ENCODE measurements at places on chromosomes 4 and X.

GRCh38 chr4:100833906-100834305, 316.1 kb upstream of the EMCN start:
- DNase-seq = no peak

GRCh38 chr4:1992468-1993168, 16.2 kb downstream of the NELFA start:
- no peak for DNase-seq

GRCh38 chrX:630612-631496, at the start of gene SHOX:
Gene SHOX, plus strand, starts transcription at chrX:630791. Its CDS starts 107 bp downstream, at chrX:630898.
- DNase-seq = no peak

- DNase-seq = no peak
These were observed 8.8 kb downstream of the WDR13 start for GRCh38 chrX:48606091-48606490.

- DNase-seq = no peak
These were observed 1133.9 kb downstream of the SH3BGRL start for GRCh38 chrX:82335772-82336171.

DNA sequence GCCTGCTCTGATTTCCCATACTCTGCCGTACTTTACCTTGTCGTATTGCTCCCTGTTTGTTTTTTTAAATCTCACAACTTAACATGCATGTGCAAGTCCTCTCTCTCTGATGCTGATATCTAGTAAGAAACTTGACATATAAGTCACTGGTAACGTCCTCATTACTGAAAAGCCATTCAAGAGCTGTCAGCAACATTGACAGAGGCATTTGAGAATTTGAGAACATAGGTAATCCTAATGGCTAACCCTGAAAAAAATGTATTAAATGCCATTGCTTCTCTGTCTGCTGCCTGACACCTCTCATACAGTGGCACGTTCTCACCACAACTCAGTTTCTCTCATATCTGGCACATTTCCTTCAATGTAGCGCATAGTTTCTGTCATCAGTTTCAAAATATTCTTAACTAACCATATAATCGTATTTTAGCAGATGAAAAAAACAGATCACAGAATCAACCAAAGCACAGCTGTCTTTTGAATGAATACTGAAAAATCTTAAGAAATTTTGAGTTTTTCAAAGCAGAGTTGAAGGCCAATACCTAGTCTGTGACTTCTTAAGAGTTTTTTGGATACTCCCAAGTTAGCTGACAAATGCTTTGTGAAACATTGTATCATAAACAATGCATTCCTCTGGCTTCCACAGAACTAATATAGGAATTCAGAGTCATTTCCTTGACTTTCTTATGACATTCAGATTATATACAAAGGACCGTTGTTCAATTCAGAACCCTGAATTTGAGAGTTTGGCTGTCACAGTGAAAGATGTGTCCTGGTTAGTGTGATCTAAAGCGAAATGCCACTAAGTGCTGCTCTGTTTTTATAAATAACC, 996.4 kb downstream of the C4orf33 start:
- no peak for DNase-seq

- no peak for DNase-seq
These were observed 646.9 kb downstream of the STPG2 start for GRCh38 chr4:97496298-97496873.

- no peak for DNase-seq
These were observed 194.7 kb downstream of the DTHD1 start for GRCh38 chr4:36476135-36476534.

DNA sequence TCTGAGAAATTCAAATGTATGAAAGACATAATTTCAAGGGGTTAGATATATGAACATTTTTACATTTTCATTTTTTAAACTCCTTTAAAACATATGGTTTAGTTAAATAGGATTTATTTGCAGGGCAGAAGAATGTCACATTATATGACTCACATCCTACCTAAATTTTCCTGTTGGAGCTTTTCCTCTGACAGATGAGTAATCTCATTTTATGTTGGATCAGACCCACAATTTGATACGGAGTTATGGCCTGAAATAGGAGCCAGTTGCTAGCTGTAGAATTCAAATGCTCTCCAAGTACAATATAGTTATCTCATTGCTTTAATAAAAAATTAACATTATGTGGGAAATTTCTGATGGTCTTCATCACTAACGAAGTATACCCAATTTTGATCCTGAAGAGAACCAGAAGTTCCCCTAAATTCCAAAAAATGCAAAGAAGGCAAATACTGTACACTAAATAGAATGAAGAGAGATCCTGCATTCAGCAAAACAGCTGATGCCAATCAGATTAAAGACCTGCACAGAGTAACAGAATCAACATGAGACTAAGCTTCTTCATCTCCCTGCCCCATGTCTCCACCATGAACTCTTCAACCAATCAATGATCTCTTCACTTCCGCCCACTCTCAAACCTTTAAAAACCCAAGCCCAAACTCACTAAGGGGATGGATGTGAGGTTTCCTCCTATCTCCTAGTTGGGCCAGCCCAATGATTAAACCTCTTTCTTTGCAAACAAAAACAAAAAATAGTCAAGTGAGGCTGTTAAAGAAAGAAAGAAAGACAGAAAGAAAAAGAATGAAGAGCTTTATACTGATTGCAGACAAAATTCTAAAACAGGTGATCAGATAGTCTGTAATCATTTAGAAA, 10.9 kb upstream of the EXOSC9 start:
- DNase-seq = no peak

DNA sequence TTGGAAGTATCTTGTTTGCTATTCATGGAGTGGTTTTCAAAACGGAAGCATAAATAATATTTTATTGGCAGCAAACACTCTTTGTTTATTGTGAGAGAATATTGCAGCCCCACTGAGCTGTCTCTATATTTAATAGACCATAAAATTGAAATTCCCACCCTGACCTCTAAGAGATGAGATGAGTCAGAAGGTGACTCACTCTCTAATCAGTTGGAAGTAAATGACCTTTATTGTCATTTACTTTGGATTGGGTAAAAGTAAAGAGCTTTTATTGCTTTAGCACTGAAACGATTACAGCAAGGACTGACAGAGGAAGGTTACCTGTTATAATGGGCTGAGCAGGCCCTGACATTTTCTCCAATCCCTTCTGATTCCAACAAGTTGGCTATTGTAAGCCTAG, 55.0 kb downstream of the SYTL5 start:
- no peak for DNase-seq
